Fibroblast of lung (primary cell): ENCODE measurements at places on chromosomes 5 and 9.

GRCh38 chr5:96984506-96985192 is 48.8 kb downstream of the LNPEP start:
- DNase-seq: peak; percentile 74

GRCh38 chr5:156076912-156077311 is 250.1 kb upstream of the SGCD start:
- DNase-seq: no peak

DNA sequence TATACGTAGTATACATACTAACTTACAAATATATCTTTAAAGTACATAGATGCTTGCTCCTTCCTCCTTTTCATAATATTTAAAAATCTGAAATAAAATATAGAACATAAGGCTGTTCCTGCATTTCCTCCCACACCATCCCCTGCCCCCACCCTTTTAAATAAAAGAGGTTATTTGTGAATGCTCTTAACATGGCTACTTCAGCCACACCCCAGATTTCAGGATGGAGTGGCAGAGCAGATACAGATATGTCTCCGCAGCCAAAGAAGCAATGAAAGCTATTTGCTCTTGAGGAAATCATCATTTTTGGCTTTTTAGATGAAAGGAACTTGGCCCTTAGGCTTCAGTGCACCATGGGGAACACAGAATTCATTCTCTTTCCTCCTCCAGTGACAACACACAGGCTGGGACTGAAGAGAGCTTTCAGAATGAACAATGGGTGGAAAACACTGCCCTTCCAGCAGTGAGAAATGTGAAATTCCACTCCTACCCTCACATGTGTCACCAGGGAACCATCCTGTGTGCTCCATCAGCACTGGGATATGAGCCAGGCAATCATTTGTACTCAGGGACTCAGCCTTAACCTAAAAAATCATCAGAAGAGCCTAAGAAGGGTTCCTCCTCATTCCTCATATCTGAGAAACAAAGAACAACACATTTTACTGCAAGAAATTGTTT is 134.3 kb downstream of the PPP2R2B start:
- peak; percentile 93 for DNase-seq

DNA sequence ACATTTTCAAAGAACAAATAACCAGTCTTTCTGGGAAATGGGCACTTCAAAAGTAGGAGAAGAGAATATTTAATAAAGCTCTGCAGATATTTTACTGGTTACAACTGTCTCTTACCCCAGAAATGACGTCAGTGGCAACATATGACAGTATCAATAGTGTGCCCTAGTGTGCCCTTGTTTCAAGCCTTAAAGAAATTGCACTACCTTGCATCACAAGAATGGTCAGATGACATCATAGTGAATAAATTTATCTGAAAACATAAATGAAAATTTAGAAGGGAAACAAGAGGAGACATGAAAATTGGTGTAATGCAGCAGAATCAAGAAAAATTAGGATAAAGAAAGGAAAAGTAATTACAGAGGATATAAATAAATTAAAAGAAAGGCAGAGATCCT is 176.7 kb downstream of the GNAQ start:
- DNase-seq: peak; percentile 45

DNA sequence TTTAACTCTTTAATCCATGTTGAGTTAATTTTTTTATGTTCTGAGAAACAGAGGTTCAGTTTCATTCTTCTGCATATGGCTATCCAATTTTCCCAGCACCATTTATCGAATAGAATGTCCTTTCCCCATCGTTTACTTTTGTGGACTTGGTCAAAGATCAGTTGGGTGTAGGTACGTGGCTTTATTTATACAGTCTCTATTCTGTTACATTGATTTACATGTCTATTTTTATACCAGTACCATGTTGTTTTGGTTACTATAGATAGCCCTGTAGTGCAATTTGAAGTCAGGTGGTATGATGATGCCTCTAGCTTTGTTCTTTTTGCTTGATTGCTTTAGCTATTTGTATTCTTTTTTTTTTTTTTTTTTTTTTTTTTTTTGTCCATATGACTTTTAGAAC is 462.0 kb downstream of the HTR1A start:
- DNase-seq: no peak

GRCh38 chr5:81590498-81591384 is 160.2 kb downstream of the SSBP2 start:
- DNase-seq: no peak

- DNase-seq: no peak
Measured at GRCh38 chr9:2628919-2629318, 7.3 kb downstream of the VLDLR start.

- DNase-seq: peak; percentile 66
Measured at GRCh38 chr5:113022661-113023060, 46.1 kb downstream of the DCP2 start.

- DNase-seq: no peak
Measured at GRCh38 chr5:144122081-144122480, 48.4 kb downstream of the YIPF5 start.

DNA sequence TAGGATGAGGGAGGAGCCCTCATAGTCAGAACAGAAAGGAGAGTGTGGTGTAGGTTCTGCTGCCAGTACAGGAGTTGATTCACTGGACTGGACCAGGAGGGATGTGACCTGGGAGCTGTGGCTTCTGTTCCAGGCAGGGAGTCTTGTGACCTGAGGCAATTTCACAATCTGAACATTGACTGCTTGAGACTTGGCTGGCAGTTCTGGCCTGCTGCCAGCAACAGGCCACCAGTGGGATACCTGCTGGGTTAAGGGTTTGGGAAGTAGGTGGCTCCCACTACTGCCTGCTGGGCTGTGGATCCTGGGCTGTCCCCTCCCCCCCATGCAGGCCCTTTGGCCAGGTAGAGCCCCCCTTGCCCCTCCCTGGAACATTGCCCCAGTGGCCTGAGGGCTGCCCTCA is 268.6 kb upstream of the ARRDC3 start:
- DNase-seq: no peak

- no peak for DNase-seq
Measured at GRCh38 chr5:9502050-9502834, 43.6 kb downstream of the SEMA5A start.

GRCh38 chr5:39209924-39210323 is 9.4 kb downstream of the FYB1 start:
- no peak for DNase-seq
